ENCODE measurements at places on chromosomes 2 and 18. TPM values are rescaled to one million over a fixed set of nuclear protein-coding genes. Genes with fewer than 3 reads are reported as not detected.

GRCh38 chr18:58276789-58277739, 233.0 kb downstream of the NEDD4L start:
- H3K36me3 ChIP-seq, result no peaks in the 10 kb centered on the region
- no peak for DNase-seq
- H3K27ac ChIP-seq, result no peak overlapping the region
- peaks cover 2% of the 10 kb centered on the region for H3K4me1 ChIP-seq
- no peak overlapping the region for H3K4me3 ChIP-seq

- DNase-seq, result no peak
- no peak overlapping the region for H3K4me3 ChIP-seq
- H3K4me1 ChIP-seq, result peaks cover 16% of the 10 kb centered on the region
- H3K36me3 ChIP-seq, result no peaks in the 10 kb centered on the region
- H3K27me3 ChIP-seq, result no peaks in the 10 kb centered on the region
Measured at GRCh38 chr2:64696636-64697035, 42.9 kb upstream of the SERTAD2 start.

DNA sequence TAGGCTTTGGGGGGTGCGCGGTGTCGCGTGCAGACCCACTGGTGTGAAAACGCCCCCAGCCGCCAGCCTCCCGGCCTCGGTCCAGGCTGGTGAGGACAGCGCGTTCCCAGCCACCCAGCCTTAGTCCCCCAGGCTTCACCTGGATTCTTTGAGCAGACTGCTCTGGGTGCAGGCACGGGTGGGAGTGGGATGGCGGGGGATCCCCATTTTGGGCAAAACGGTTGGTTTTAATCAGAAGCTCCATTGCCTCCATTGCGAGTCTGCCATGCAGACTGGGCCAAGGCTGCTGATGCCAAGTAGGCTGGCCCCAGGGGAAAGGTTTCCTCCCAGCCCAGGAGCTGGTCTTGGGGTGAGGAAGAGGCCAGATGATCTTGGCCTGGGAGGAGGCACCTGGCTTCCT, 445 bp downstream of the MLPH start:
- 0 out of 2 replicates have a peak, but pooled peaks cover 1% of the 10 kb centered on the region for H3K36me3 ChIP-seq
- no peaks in the 10 kb centered on the region for H3K27me3 ChIP-seq
- DNase-seq, result no peak
- peak overlapping the region; percentile 68 for H3K27ac ChIP-seq

DNA sequence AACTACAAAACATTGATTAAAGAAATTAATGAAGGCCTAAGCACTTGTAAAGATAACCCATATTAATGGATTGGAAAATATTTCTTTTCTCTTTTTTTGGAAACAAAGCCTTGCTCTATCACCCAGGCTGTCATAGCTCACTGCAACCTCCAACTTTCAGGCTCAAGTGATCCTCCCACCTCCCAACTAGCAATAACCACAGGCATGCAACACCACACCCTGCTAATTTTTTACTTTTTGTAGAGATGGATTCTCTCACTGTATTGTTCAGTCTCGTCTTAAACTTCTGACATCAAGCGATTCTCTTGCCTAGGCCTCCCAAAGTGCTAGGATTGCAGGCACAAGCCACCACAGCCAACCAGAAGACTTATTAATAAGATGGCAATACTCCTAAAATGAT, 73.4 kb upstream of the NDUFV2 start:
- H3K27me3 ChIP-seq, result no peaks in the 10 kb centered on the region
- H3K4me1 ChIP-seq, result no peaks in the 10 kb centered on the region
- no peak for DNase-seq
- H3K36me3 ChIP-seq, result no peaks in the 10 kb centered on the region

GRCh38 chr2:42928692-42929545, 136.5 kb upstream of the HAAO start:
- peaks cover 59% of the 10 kb centered on the region for H3K4me1 ChIP-seq
- H3K36me3 ChIP-seq, result no peaks in the 10 kb centered on the region
- no peaks in the 10 kb centered on the region for H3K27me3 ChIP-seq
- H3K4me3 ChIP-seq, result no peak overlapping the region

DNA sequence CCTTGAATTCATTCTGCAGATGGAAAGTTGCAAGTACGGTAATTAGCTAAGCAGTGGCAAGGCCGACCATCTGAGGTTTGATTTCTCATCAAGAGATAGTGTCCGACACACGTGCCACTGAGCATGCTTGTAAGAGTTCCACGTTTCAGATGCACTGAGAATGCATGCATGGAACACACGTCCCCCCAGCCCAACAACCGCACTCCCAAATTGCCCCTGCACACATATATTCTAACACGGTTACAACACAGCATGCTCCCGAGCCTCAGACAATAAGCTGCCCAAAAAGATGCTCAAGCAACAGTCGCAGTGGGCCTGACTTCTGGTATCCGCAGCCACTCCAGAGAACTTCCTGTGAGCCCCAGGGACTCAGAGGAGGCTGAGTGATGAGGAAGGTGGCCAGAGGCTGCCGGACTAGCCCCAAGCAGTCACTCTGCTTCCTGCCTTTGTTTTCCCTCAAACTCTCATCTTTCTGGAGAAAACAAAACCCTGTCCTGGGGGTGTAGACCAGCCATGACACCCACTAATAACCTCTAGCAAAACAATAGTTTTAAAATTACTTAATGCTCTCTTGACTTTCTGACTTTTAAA, 204.0 kb downstream of the TGIF1 start:
- no peaks in the 10 kb centered on the region for H3K36me3 ChIP-seq
- no peak for DNase-seq
- H3K4me1 ChIP-seq, result peaks cover 25% of the 10 kb centered on the region

DNA sequence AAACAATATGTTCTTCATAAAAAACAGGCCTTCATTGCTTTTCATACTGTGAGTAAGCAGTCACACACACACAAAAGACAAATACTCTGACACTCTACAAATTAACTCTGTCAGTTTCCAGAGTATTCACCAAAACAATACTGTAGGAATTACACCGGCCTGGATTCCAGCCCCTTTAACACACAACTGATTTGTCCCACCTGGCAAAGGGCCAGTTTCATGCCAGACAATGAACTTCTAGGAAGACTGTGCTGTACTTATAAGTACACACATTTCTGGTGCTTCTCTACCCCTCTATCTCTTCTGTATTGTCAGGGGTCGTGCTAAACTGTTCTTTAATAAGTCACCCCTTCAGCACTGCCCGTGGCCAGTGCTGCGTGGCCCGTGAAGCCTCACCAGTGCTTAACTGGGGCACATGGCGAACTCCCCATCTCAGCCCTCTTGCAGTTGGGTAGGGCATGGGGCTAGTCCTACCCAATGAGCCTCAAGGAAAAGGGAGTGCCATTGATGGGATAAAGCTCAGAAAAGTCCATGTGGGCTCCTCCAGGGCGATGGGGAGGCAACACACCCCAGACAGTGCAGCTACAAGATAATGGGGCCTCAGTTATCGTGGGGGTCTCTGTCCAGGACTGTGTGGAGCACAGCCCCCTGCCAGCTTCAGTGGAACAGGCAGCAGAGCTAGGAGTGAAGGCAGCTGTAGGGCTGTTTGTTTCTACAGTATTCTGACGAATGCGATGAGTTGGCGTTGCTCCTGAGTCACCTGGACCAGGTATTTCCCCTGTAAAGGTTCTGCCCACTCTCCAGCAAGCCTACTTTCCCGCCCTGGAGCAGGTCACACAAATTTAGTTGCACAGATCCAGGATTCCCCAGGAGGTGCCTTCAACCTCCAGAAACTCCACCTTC, 99.0 kb downstream of the SP3 start:
- no peak overlapping the region for H3K4me3 ChIP-seq
- peaks cover 52% of the 10 kb centered on the region for H3K27me3 ChIP-seq
- no peak overlapping the region for H3K27ac ChIP-seq
- DNase-seq, result no peak
- no peaks in the 10 kb centered on the region for H3K36me3 ChIP-seq

DNA sequence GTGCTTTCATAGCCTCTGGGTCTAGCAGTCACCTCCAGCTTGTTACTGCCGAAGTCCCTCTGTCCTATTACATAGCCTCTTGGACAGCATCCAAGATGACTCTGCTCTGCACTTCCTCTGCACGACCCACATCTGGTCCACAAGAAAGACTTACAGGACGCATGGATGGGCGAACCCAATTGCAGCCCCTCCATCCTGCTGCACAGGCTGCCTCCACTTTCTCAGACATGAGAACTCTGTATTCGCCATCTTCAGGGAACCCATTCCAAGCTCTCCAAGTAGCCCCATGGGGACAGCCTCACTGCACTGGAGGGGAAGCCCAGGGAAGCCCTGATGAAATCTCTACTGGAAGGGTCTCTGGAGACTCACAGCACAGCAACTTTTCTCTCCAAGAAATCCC, 172.1 kb downstream of the GFPT1 start:
- H3K27me3 ChIP-seq, result no peaks in the 10 kb centered on the region
- H3K4me3 ChIP-seq, result no peak overlapping the region
- peaks cover 44% of the 10 kb centered on the region for H3K36me3 ChIP-seq

- no peaks in the 10 kb centered on the region for H3K36me3 ChIP-seq
- no peak overlapping the region for H3K27ac ChIP-seq
- H3K27me3 ChIP-seq, result peaks cover 9% of the 10 kb centered on the region
- no peak for DNase-seq
- no peak overlapping the region for H3K4me3 ChIP-seq
- no peaks in the 10 kb centered on the region for H3K4me1 ChIP-seq
Measured at GRCh38 chr2:134558208-134558830, 160.5 kb downstream of the TMEM163 start.

DNA sequence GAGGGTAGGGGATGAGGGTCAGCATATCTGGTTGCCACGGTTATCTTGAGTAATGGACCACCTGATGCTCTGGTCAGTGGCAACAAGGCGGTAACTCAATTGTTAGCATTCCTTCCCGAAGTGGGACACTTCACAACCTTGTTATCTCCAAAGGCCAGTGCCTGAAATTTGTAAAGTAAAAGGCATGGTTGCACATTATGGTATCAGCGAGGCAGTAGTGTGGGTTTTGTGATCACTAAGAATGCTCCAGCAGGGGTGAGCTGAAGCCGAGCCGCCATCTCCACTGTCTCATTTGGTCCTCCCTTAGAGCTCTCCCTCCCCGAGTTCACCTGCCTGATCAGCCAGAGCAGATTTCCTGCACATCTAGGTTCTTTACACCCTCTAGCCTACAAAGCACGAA, 50.5 kb upstream of the LGALSL start:
- H3K27ac ChIP-seq, result no peak overlapping the region
- no peaks in the 10 kb centered on the region for H3K36me3 ChIP-seq
- DNase-seq, result no peak

- H3K4me1 ChIP-seq, result peaks cover 28% of the 10 kb centered on the region
- no peak overlapping the region for H3K4me3 ChIP-seq
- H3K36me3 ChIP-seq, result no peaks in the 10 kb centered on the region
- no peak overlapping the region for H3K27ac ChIP-seq
- DNase-seq, result peak; percentile 78
Measured at GRCh38 chr2:205657579-205657978, 24.7 kb upstream of the NRP2 start.

GRCh38 chr2:222248256-222248655, 50.5 kb downstream of the PAX3 start:
- H3K36me3 ChIP-seq, result no peaks in the 10 kb centered on the region
- no peak for DNase-seq
- no peaks in the 10 kb centered on the region for H3K4me1 ChIP-seq
- no peak overlapping the region for H3K27ac ChIP-seq

- no peaks in the 10 kb centered on the region for H3K36me3 ChIP-seq
- H3K4me1 ChIP-seq, result no peaks in the 10 kb centered on the region
- DNase-seq, result no peak
- no peak overlapping the region for H3K27ac ChIP-seq
- no peaks in the 10 kb centered on the region for H3K27me3 ChIP-seq
Measured at GRCh38 chr2:22970284-22970975, 414.5 kb upstream of the KLHL29 start.

GRCh38 chr2:226405465-226405864, 394.2 kb downstream of the IRS1 start:
- H3K4me3 ChIP-seq, result no peak overlapping the region
- H3K4me1 ChIP-seq, result no peaks in the 10 kb centered on the region
- DNase-seq, result no peak
- no peaks in the 10 kb centered on the region for H3K27me3 ChIP-seq
- H3K27ac ChIP-seq, result no peak overlapping the region

DNA sequence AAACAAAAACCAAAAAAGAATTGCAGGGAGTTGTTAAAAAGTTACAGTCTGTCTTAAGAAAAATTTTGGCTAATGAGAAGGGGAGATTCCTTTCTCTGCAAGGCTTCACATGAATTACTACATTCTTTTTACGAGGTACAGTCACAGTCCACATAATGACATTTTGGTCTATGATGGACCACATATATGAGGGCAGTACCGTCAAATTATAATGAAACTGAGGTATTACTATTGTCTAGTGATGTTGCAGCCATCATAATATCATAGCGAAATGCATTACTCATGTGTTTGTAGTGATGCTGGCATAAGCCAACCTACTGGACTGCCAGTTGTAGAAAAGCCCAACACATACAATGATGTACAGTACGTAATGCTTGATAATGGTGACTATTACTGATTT, 12.5 kb downstream of the SERPINB7 start:
- no peaks in the 10 kb centered on the region for H3K27me3 ChIP-seq
- no peak overlapping the region for H3K27ac ChIP-seq
- DNase-seq, result no peak
- no peak overlapping the region for H3K4me3 ChIP-seq
- no peaks in the 10 kb centered on the region for H3K36me3 ChIP-seq
- H3K4me1 ChIP-seq, result no peaks in the 10 kb centered on the region

DNA sequence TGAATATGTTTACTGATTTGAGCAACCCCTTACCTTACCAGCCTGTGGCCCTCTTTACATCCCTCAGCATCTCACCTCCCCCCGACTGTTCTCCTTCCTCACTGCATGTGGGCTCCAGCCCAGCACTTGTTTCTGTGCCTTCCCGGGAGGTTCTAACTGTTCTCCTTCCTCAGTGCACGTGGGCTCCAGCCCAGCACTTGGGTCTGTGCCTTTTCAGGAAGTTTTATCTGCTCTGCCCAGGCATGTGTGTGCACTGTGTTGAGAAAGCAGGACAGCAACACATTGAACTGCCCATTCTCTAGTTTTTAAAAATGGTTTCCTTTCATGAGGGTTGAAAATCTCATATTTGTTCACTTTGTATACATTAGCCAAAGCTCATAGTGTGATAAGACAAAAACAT, 158.4 kb downstream of the ATP9B start:
- DNase-seq, result no peak
- no peak overlapping the region for H3K4me3 ChIP-seq
- H3K4me1 ChIP-seq, result no peaks in the 10 kb centered on the region
- no peaks in the 10 kb centered on the region for H3K27me3 ChIP-seq

DNA sequence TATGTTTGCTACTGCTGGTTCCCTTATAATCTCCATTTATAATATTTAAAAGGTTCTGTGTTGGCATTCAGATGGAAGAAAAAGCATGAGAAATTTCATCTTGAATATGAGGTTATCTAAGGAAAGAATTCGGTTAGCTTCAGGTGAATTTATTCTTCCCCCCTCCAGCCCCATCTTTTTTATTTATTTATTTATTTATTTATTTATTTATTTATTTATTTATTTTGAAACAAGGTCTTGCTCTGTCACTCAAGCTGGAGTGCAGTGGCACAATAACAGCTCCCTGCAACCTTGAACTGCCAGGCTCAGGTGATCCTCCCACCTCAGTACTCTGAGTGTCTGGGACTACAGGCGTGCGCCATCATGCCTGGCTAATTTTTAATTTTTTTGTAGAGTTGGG, 95.5 kb upstream of the VWC2L start:
- no peak overlapping the region for H3K27ac ChIP-seq
- no peaks in the 10 kb centered on the region for H3K4me1 ChIP-seq
- no peaks in the 10 kb centered on the region for H3K27me3 ChIP-seq
- no peaks in the 10 kb centered on the region for H3K36me3 ChIP-seq
- DNase-seq, result no peak

The CSRNP3 gene
- total RNA-seq, result 0.72 TPM

The CYP27A1 gene
- 5.2 TPM for total RNA-seq

The ADRA2B gene
- not detected for total RNA-seq

The WDR12 gene
- 12.2 TPM for total RNA-seq

The DNAH7 gene
- total RNA-seq, result 0.36 TPM

The TXNL4A gene
- total RNA-seq, result 72.8 TPM

The FBXO48 gene
- total RNA-seq, result 0.18 TPM

The CYP27C1 gene
- not detected for total RNA-seq
